ENCODE measurements at places on chromosomes 3 and 15.

GRCh38 chr3:183212565-183212964 is 40.5 kb upstream of the B3GNT5 start:
- no peak for DNase-seq

DNA sequence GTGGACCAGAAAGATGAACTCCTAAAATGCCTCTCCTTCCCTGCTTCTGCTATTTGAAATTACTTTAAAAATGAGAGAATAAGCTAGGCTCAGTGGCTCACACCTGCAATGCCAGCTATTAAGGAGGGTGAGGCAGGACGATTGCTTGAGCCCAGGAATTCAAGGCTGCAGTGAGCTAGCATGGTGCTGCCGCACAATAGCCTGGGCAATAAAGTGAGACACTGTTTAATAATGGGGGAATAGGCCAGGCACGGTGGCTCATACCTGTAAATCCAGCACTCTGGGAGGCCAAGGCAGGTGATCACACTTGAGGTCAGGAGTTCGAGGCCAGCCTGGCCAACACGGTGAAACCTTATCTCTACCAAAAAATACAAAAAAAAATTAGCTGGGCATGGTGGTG is 271.1 kb downstream of the FOXP1 start:
- no peak for DNase-seq

DNA sequence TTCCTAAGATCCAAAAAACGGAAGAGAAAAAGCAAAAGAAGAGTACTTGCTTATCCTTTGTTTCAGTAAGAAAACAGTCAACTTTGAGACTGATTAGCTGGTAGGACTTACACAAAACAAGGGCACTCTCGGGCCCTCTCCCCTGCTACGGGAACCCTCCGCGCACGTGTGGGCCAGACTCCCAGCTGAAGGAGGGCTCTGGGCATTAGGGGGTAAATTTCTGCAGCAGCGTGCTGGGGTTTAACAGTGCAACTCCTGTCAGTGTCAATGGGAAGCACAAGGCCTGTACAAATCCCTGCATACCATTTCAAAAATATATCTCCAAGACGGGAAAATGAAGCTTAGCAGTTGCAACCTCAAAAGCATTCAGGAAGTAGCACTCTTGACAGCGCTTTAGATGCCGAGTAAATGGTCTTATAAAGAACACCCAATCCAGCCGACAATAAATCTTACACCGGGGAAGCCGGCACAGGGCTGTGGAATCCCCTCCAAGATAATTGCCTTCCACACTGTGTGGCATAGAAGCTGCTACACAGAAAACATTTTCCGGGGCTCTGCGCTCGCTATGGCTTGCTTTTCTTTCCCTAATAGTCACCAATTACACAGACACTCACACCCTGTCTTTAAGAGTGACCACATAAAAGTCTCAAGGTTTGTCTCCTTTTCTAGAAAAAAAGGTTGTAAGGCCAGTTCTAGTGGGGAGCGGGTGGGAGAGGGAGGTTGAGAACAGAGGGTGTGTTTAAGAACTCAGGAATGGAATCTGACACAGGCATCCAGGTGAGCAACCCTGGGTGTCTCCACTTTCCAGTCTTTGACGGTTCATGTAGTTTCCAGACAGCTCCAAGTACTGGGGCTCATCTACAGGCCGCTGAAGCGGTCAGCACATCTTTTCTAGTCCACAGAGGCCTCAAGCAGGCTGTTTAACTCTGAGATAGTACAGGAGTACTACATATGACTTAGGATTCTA is 512.7 kb downstream of the FOXP1 start:
- no peak for DNase-seq

- DNase-seq: no peak
These were observed 1.3 kb upstream of the SPTSSB start for GRCh38 chr3:161372321-161373260.

GRCh38 chr15:67564021-67564967 is 21.8 kb downstream of the MAP2K5 start:
- no peak for DNase-seq

DNA sequence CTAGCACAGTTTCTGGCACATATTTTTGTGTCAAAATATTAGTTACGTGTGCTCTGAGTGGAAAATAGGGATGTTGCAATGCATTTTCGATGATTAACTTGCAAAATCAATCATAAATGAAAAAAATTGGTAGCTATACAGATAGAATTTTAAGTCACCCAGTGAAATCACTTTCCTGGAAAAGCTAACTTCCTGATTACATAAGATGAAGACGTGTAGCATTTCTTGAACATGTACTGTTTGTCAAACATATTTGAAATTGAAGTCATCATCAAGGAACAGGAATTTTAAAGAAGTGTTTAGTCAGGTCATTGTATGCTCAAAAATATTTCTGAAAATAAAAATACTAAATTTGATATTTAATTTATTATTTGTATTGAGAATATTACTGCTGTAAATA is 977.7 kb downstream of the PLOD2 start:
- DNase-seq: peak; percentile 34

- DNase-seq: peak; percentile 78
These were observed 48.1 kb downstream of the HSPBAP1 start for GRCh38 chr3:122745369-122746021.

- DNase-seq: no peak
These were observed 158.8 kb downstream of the POLR2M start for GRCh38 chr15:57865294-57865693.

GRCh38 chr15:41291065-41291631 is 41.2 kb downstream of the OIP5 start:
- no peak for DNase-seq

DNA sequence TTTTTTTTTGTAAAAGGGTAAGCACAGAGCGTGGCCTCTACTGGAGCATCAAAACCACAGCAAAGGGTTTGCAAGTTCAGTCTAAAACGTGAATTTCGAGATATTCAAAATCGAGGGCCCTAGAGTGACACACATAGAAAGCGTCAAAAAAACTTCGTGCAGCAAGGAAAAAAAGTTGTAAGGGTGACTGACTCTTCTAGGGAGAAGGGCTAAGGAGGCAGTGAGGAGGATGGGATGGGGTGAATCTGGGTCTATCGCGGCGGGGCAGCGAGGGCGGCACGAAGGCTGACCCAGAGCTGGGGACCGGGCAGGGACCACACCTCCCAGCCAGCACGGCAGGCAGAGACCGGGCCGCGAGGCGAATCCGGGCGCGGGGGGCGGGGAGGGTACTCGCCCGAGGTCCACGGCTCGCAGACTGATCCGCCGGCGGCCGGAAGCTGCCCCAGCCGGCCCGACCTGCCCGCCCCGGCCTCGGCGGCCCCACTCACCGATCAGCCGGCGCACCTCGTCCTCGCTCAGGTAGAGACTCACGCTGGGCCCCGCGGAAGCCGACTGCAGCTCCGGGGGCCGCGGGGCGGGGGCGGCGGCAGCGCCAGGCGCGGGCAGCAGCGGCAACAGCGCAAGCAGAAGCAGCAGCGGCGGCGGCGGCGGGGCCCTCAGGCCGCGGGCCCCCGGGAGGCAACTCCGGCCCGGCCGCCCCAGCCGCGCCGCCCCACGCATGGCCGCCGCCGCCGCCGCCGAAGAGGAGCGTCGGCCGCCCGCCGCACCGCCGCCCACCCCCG is 533 bp downstream of the RYK start:
- peak; percentile 41 for DNase-seq

GRCh38 chr3:153028381-153028780 is 133.6 kb upstream of the RAP2B start:
- DNase-seq: no peak

GRCh38 chr3:40985195-40985594 is 214.1 kb upstream of the CTNNB1 start:
- DNase-seq: no peak

DNA sequence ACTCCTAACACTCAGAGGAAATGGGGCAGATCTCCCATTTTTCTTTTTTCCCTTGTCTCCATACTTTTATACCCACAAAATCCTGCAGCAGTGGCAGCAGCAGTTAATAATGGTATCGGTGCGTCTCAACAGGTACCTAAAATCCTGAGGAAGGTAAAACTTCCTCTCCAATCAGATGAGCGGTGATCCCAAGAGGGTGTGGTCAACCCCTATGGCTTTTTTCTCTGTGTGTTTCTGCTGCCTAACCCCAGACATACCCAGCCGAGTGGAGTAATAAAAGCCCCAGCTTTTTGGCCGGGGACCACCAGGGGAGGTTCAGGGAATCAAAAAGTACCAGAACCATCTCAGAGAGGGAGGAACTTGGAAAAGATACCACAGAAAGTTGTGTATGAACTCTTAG is 9.1 kb downstream of the GK5 start:
- no peak for DNase-seq

DNA sequence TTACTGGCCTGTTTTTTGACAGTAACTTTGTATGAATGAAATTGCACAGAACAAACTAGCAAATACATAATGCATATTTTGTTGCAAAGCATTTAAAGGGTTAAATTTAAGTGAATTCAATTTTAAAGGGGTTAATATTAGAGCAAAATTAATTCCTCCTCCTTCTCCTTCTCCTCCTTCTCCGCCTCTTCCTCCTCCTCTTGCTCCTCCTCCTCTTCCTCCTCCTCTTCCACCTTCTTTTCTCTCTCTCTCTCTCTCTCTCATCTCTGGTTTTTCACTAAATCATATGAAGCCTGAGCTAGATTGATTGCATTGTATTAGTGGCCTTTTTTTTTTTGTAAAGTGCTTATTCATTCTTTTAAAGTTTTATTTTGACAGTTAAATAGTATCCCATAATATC is 154.5 kb downstream of the THRB start:
- DNase-seq: no peak

- DNase-seq: peak; percentile 31
These were observed 60.0 kb upstream of the SYN2 start for GRCh38 chr3:11944052-11944673.

DNA sequence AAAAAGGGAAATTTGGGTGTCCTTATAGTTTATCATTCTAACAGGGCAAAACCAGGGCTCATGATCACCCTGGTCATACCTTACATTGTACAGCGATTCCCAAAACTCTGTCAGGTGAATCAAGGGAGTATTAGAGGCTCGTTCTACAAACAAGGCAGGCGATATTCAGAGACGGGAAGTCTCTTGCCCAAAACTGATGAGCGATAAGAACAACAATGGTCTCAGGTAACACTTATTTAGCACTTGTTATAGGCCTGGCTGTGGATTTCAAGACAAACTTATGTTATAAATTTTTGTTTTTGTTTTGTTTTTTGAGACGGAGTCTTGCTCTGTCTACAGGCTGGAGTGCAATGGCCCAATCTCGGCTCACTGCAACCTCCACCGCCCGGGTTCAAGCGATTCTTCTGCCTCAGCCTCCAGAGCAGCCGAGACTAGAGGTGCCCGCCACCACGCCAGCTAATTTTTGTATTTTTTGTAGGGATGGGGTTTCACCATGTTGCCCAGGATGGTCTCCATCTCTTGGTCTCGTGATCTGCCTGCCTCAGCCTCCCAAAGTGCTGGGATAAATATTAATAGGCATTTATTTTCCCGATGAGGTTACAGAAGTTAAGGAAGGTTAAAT is 12.8 kb downstream of the BCL2L10 start:
- no peak for DNase-seq

DNA sequence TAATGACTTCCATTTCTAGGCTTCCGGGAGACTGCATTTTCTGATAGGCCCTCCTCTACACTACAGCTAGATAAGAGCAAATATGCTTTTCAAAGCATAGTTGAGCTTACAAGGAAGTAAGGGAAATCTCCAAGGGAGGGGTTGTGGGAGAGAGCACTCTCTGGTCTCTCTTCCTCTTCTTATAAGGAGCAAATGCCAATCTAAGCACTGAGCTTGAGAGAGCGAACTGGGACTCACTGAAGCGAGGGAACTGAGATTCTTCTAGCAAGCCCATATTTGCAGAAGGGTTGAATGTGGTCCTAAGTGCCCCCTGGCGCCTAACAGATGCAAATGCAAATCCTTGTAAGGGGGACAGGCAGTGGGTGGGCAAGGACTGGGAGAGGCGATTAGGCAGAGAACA is 164.8 kb downstream of the ERC2 start:
- peak; percentile 23 for DNase-seq

- peak; percentile 42 for DNase-seq
These were observed at the start of gene CA12 for GRCh38 chr15:63381301-63382204. Gene CA12 (minus strand): TSS chr15:63381846. CDS start chr15:63381720, 126 bp downstream.

DNA sequence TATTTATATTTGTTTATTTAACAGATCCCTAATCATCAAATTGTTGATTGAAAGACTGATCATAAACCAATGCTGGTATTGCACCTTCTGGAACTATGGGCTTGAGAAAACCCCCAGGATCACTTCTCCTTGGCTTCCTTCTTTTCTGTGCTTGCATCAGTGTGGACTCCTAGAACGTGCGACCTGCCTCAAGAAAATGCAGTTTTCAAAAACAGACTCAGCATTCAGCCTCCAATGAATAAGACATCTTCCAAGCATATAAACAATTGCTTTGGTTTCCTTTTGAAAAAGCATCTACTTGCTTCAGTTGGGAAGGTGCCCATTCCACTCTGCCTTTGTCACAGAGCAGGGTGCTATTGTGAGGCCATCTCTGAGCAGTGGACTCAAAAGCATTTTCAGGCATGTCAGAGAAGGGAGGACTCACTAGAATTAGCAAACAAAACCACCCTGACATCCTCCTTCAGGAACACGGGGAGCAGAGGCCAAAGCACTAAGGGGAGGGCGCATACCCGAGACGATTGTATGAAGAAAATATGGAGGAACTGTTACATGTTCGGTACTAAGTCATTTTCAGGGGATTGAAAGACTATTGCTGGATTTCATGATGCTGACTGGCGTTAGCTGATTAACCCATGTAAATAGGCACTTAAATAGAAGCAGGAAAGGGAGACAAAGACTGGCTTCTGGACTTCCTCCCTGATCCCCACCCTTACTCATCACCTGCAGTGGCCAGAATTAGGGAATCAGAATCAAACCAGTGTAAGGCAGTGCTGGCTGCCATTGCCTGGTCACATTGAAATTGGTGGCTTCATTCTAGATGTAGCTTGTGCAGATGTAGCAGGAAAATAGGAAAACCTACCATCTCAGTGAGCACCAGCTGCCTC is 14.7 kb downstream of the THBS1 start:
- DNase-seq: no peak

DNA sequence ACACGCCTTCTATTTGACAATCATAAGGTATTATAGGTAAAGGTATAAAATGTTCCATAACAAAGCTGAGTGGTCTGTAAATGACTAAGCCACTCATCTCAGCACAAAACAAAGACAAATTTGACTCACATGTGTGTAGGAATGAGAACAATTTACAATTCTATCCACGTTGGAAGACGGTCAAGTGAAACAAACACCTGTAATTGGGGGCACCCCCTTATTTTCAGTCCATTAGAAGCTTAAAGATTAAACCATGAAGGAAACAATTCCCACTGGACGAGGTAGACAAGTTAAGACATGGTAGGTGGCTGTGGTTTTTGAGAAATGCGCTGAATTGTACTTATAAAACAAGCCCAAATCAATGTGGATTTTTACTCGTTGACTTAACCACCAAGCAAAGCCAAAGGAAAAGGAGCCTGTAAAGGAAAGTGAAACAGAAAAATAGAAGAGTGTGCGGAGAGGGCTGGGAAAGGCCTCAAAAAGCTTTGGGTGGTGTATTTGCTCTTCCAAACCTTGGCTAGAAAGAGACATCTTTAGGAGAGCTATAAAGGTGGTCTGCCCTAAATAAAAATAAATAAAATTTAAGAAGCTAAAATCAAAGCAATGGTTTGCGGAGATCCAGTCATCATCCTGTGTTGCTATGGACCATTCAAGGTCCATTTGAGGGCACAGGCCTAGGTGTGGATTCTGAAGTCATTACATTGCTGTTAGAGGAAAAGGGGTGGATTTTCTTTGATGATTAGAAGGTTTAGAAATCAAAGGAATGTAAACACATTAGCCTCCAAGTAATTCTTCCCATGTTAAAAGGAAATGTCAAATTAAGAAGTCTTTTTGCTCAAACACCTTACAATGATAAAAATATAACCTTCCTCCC is 135.0 kb downstream of the TFG start:
- peak; percentile 3 for DNase-seq

GRCh38 chr15:68566377-68566954 is 12.3 kb upstream of the CORO2B start:
- no peak for DNase-seq

- no peak for DNase-seq
These were observed 20.6 kb downstream of the SLC6A20 start for GRCh38 chr3:45775571-45776300.

Data from HCEC 1CT (cell line).